ENCODE measurements at places on chromosomes 16 and 17.

- no peak for DNase-seq
Measured at GRCh38 chr17:13346592-13346991, 255.1 kb downstream of the HS3ST3A1 start.

GRCh38 chr17:37391146-37391545, 15.4 kb downstream of the C17orf78 start:
- no peak for DNase-seq

DNA sequence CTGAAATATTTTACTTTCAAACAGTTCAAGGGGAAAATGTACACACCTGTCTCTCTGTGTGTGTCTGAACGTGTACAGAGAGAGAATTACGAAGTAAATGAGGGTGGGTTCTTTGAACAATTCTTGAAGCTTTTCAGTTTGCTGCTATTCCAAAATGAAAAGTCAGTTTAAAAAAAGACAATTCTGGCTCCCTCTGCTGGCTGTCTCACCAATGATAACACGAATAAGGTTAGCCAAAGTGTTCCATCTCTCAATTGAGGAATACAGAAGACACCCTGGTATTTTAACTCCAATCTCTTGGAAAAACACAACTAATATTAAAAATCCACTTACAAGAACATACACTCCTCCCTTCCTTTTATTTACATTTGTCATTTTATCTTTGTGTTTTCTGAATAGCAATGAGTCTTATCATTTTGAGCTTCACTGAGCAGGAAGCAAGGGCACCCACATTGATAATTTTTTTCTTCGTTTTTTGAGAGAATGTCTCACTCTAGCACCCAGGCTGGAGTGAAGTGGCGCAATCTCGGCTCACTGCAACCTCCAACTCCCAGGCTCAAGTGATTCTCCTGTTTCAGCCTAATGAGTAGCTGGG, 20.5 kb downstream of the EFTUD2 start:
- no peak for DNase-seq

DNA sequence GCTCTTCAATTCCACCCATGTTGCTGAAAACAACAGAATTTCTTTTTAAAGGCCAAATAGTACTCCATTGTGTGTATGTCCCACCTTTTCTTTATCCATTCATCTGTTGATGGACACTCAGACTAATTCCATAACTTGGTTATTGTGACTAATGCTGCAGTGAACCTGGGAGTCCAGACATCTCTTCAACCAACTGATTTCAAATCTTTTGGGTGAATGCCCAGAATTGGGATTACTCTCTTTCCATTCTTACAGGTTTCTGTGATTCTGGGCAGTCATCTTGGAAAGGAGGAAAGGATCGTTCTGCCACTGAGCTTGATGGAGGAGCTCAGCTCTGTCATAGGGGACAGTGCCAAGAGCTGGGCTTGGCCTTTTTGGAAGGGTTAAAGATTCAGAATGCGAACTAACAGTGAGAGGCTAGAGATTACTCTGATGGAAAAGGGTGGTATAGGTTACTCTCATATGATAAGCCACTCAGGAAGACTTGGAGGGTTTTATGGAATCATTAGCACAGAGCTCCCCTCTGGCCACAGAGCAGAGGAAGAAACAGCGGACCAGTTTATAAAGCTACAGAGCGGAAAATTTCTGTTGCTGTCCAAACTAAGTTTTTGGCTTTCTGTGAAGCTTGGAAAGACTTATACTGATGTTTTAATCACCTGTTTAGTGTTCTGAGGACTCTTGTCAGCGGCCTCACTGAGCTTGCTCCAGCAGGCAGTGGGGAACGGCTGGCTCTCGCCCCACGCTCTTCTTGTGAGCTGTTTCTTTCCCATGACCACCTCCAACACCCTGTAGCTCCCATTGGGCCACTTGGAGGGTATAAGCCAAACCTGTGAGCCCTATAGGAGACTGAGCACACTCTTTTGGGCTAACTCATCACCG, 48.3 kb downstream of the HIC1 start:
- no peak for DNase-seq

GRCh38 chr17:74921026-74921681, 1.9 kb downstream of the USH1G start:
- no peak for DNase-seq

DNA sequence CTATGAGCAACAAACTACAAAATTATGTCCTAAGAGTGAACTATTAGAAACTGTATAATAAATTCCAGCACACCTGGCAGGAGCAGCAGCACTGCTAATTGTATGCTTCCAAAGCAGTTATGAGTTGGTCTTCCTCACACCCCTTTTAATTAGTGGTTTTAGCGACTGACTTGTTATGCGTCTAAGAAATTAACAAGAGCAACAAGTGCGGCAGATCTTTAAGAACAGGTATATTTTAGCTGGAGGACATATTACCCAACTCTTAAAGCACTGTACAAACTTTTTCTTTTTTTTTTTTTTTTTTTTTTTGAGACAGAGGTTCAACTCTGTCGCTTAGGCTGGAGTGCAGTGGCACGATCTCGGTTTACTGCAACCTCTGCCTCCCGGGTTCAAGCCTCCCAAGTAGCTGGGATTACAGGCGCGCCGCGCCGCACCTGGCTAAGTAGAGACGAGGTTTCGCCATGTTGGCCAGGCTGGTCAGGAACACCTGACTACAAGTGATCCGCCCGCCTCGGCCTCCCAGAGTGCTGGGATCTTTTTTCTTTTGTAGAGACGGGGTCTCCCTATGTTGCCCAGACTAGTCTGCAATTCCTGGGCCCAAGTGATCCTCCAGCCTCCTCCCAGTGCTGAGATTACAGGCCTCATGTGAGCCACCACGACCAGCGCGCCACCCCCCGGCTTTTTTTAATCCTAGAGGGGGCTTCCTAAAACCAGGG, 1.6 kb upstream of the FBXL20 start:
- no peak for DNase-seq

- no peak for DNase-seq
Measured at GRCh38 chr17:63464691-63465236, 12.1 kb upstream of the ACE start.
